HT-29 (cell line): ENCODE measurements at places on chromosomes 6 and 20.
A peak's percentile ranks its signal among the peaks of the same experiment; 100 is the strongest.

- no peak for DNase-seq
Observed at GRCh38 chr6:150928882-150929281, 63.4 kb downstream of the MTHFD1L start.

DNA sequence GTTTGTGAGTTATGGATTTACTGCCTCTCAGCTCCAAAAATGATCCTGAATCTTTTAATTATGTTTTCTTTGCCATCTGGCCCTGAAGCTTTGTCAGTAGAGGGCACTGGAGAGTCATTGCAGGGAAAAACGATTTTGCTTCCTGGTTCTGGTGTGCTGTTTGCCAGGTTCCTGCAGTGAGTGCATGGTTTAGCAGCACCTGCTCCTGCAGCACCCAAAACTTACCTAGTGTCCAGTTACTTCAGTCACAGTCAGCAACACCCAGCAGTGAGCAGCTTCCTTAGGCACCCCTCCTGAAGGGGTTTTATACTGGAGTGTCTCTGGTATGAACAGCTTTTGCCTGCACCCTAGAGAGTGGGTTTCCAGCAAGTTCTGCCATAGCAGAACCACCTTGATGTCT lies 6.0 kb upstream of the TRIM26 start:
- DNase-seq = peak; percentile 80

DNA sequence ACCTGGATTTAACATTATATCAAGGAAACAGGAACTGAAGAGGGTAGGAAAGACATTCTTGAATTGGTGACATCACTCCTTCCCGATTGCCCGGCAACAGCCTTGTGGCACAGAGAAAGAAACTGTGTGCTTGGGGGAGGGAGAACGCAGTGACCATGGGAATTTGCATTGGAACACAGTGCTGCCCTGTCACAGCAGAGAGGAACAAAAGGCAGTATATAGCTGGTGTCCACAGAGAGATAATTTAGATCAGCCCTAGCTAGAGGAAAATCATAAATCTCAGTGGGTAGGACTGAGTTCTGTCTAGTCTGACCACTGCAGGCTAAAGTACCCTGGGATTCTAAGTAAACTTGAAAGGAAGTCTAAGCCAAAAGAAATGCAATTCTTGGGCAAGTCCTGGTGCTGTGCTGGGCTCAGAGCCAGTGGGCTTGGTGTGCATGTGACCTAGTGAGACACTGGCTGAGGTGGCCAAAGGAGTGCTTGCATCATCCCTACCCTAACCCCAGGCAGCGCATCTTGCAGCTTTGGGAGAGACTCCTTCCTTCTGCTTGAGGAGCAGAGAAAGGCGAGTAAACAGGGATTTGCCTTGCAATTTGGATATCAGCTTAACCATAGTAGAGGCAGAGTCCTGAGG lies 697.6 kb downstream of the HACE1 start:
- DNase-seq = no peak

- DNase-seq = no peak
Observed at GRCh38 chr6:33252759-33253158, 18.9 kb downstream of the VPS52 start.
